Globus pallidus (tissue), 1 donor: ENCODE measurements at places on chromosomes 5 and 9.

GRCh38 chr5:177314376-177315342, 3.0 kb upstream of the MXD3 start:
- no peak for DNase-seq

DNA sequence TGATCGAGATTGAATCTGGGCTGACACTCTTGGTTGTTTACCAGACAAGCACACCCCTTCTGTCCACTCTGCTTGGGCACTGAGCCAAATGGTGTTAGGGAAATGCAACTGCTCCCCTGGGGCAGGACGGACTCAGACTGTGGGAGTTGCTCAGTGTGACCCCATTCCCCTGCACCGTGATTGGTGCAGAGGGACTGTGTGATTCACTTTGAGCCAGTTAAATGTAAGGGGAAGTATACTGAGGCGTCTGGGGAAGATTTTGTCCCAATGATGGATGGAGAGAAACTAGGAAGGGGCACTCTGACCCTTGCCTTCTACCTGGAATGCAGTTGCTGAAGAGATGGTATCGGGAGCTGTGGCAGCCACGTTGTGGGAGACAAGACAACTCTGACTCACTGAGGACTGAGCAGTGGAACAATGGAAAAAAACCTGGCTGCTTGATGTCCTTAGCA, 196.0 kb upstream of the ANKRD55 start:
- DNase-seq = no peak

DNA sequence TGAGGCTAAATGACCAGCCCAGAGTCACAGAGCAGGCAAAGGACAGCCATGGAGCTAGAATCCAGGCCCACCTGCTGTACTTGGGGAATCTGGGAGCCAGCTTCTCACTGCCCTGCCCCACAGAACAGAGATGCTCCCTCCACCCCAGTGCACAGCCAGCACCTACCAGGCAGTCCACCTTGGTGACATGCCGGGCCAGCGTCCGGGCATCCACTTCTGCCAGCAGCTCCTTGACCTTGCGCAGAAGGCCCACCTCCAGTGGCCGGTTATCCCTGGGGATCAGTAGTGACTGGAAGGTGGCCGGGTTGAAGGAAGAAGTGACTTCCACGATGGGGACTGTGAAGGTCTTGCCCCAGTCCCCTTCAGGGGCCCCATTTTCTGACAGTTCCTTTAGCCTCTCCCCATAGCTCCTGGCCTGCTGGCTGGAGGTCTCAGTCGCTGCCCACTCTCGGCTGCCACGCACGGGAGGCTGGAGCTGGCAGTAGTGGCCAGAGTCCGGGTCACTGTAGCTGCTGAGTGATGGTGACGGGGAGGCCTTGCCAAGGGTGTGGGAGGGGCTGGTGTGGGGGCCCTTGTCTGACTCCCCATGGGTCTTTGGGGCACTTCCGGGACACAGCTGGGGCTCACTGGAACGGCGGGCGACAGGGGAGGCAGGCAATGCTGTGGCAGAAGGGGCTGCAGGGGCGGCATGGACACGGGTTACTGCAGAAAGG, 9.5 kb upstream of the TOR2A start:
- DNase-seq = no peak

DNA sequence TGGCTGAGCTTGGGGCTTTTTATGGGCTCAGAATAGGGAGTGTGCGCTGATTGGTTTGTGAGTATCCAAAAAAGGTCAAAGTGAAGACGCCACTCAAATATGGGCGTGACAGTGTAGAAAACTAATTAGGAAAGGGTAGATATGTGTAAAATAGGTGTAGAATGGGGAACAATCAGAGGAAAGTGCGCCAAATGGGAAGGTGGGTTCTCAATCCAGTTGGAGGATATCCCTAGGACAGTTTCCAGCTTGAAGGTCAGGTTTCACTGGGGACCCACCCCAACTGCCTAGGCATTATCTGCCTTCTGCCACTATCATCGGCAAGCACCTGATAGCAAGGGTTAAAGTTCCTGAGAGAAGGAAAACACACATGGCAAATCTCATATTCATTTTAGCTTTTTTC, 9.3 kb upstream of the MOCS2 start:
- DNase-seq = no peak

DNA sequence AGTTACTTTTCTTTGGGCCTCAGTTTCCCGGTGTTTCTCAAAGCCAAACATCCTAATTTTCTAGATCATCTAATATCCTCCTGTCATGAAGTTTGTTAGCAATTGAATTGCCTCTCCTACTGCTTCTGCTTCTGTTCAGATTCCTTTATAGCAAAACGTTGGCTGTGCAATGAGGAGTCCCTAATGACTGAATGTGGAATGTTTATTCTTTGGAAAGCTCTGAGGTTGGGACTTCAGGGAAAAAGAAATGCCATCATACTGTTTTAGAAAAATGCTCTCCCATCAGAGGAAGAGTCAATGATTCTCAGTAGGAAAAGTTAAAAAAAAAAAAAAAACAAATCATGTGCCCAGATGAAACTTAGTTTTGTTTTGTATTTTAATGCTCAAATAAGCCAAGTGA, 268.7 kb upstream of the PAPPA start:
- no peak for DNase-seq

- no peak for DNase-seq
Measured at GRCh38 chr5:67205981-67206380, 9.4 kb upstream of the CD180 start.

DNA sequence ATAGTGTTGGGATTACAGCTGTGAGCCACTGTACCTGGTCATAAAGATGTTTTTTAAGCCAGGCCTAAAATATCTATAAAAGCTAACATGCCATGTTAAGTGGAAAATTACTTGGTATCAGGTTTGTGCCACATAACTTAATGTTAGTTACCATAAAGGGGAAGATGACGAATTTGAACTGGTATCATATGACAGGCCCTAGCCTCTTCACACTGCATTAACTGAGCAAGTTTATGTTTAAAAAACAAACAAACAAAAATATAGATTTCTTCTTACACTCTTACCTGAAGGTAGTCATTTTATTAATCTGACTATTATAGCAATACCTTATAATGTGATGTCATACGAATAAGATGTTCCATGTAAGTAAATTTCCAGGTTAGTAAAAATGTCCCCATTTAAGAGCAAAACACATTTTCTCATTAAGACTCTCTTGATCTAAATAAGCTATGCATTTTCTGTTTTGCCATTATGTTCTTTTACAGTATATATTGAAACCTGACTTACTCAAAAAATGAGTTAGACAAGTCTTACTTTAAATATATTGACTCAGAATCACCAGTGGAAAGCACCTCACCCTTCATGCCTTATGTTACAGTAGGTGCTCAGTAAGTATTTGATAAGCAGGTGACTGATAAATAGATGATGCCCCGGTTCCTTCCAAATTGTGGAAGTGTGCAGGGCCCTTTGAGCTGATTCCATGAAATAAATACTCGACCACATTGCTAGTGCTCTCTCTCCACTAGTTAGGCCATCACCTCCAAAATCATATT, 125.4 kb downstream of the CDC42SE2 start:
- DNase-seq = no peak

DNA sequence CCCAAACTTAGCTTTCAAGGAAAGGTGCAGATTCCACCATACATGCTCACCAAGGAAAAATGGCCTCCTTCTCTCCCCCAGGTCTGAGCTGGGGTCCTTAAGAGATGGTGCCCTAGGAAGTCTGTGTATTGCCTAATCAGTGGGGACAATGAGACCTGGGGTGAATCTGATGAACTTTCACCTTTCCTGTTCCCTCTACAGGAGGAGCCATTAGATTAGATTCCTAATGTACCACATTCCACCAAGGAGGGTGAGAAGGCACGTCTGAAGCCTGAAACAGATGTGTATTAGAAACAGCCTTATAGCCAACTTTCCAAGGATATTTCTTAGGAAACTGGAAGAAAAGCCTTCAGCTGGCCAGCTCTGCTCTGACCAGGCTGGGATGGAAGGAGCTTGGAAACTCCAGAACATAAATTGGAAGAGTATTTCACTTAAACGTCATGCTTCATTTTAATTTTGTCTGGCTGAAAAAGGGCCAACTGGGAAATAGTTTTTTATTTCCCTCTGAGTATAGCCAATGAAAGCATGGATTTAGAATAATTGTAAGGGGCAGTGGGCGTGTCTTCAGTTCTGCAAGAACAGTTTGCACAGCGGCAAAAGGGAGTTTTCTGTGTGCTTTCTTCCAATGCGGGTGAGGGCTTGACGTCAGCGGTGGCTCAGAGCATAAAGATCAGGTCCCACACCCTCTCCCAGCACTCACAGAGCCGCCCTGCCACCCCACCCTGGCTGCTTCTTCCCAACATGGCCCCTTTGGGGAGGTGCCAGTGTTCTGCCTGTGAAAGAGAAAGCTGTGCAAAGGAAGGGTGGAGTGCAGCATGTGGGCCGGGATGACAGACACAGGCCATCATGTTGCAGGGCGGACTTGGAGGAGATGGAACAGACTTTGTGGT, 210.9 kb downstream of the ESM1 start:
- DNase-seq = no peak

DNA sequence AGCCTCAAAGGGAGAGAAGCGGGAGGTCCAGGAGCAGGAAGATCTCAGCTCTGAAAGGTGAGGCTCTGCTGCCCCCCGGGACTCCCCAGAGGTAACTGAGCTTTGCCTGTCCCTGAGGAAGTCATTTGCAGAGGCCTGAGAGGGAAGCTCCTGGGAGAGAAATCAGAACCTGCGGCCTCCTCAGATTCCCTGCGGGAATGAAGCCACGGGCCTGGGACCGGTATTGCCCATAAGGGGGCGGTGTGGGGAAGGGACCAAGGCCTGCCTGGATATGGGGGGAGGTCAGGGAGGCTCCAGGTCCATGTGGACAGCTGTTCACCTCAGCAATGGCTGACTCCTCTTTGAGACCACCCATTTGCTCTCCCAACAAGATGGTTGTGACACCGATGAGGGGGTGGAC, 1.3 kb downstream of the SPATA31E1 start:
- no peak for DNase-seq

DNA sequence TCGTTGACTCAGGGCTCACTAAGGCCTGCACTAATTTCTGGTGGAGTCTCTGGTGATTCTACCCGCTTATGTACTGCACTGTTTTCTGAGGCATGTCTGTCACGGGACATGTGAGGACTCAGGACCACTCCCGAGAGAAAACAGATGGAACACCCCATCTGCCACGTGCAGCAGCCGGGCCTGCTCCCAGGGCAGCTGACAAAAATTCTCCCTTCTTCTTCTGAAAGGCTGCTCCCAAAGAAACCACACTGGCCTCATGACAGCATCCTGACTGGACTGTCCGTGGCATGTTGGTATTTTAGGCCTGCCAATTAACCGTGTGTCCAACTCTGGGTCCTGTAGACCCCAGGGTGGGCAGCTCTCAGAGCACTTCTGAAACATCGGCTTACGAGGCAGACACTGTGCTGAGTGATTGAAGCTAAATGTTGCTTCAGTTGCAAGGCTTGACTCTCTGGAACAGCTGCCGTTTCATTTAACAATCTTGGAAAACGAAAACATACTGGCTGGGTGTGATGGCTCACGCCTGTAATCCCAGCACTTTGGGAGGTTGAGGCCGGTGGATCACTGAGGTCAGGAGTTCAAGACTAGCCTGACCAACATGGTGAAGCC, 39.0 kb downstream of the FAM240B start:
- DNase-seq = no peak

GRCh38 chr5:150394131-150394530, 18.6 kb downstream of the CD74 start:
- no peak for DNase-seq

DNA sequence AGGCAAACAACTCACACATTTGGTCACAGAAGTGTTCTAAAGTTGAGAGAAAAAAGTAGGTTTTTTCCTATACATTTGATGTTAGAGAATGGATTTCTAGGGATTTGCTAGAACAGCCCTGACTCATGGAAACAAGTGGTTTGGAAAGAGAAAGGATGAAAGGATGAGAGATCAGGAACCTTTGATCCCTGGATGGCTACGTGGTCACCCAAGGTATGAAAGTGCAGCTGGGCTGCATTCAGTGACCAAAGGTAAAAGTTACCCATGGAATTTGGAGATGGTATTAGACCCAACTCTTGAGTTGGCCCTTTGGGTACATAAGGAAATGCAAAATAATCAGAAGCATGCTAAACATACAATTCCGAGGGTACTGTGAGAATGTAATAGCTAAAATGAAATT, 61.3 kb upstream of the SPIN1 start:
- no peak for DNase-seq

GRCh38 chr5:140875085-140876065, at the start of gene PCDHA12:
Gene PCDHA12 (plus strand): TSS chr5:140875308. CDS start chr5:140875473, 165 bp downstream.
- no peak for DNase-seq

DNA sequence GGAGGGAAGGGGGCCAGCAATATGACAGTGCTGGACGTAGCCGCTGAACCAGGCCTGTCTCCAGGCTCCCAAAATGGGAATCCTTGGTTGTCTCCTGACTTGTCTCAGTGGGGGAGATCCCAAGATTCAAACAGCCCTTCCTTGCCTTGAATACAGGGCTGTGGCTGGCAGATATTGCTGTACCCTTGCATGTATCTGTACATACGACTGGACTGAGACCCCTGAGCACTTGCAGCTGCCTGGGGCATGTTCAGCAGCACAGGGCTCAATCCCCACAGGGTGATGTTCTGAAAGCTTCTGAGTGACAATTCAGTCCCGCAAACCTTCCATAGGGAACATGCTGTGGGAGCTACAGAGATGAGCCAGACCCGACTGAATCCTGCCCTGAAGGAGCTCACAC, 13.3 kb downstream of the OR13J1 start:
- no peak for DNase-seq

GRCh38 chr5:120436996-120437395, 27.1 kb upstream of the PRR16 start:
- no peak for DNase-seq

DNA sequence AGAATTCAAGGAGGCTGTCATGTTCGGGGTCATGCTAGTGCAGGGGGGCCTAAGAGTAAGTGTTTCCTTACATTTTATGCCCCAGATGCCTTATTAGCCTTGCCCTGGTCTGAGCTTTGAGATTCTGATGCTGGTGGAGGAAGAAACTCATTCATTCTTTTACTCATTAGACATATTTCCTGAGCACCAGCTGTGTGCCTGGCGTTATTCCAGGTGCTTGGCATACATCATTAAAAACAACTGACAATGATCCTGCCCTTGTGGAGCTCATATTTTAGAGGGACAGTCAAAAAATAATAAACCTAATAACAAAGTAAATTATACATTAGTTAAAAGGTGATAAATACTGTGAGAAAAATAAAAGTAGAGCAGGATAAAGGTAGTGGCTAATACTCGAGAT, 138.9 kb upstream of the SGCD start:
- DNase-seq = no peak

DNA sequence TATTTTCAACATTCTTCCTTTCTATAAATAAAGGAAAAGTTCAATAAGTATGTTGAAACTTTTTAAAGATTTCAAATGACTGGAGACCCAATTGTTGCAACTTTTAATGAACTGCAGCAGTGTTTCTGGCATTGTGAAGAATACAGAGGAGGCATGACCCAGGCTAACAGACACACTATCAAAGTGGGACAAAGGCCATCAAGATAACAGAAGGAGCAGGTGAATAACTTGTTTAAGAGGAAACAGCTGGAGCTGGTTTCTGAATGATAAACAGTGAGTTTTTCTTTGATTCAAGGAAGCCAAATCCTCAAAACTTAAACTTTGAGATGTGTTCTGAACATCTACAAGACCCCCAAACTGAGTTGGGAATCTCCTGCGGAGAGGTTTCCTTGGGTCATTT, 734.6 kb downstream of the TLR4 start:
- DNase-seq = no peak

GRCh38 chr5:133698259-133698554, 85.9 kb upstream of the FSTL4 start:
- no peak for DNase-seq

- no peak for DNase-seq
Measured at GRCh38 chr9:93406371-93406770, 45.1 kb upstream of the FAM120A start.
